ENCODE measurements at places on chromosomes 5 and 9.

DNA sequence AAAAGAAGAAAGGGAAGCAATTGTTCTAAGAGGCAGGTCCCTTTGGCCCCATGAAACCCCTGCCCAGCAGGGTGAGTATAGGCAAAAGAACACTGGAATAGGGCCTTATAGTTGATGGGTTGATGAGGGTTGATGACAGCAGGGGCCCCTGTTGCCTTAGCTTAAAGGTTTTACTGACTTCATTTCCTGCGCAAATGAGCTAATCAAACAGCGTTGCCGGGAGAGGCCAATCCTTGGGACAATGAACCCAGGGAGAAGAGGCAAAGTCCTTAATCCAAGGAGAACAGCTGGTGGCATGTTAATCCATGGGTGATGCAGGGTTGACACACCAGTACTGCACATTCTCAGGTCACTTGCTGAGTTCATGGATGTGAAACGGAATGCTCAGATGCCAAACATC, 22.0 kb upstream of the EPB41L4B start:
- no peak for DNase-seq

GRCh38 chr5:144102361-144102760, 68.1 kb downstream of the YIPF5 start:
- DNase-seq, result no peak

GRCh38 chr5:111762895-111763294, 5.9 kb upstream of the NREP start:
- DNase-seq, result no peak

DNA sequence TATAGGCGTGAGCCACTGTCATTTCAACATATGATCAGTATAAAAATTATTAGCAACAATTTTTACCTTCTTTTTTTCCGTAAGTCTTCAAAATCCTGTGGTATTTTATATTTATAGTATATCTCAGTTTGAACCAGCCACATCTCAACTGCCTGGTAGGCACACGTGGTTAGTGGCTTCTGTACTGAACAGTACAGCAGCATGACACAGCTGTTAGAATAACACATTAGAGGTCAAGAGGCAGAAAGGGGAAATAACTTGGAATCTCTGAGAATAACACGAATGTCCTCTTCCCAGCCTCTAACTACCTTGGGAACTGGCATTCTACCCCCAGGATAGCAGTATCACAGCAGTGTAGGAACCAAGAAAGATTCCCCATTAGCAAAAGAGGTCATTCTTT, 108.5 kb upstream of the IQGAP2 start:
- DNase-seq, result no peak

DNA sequence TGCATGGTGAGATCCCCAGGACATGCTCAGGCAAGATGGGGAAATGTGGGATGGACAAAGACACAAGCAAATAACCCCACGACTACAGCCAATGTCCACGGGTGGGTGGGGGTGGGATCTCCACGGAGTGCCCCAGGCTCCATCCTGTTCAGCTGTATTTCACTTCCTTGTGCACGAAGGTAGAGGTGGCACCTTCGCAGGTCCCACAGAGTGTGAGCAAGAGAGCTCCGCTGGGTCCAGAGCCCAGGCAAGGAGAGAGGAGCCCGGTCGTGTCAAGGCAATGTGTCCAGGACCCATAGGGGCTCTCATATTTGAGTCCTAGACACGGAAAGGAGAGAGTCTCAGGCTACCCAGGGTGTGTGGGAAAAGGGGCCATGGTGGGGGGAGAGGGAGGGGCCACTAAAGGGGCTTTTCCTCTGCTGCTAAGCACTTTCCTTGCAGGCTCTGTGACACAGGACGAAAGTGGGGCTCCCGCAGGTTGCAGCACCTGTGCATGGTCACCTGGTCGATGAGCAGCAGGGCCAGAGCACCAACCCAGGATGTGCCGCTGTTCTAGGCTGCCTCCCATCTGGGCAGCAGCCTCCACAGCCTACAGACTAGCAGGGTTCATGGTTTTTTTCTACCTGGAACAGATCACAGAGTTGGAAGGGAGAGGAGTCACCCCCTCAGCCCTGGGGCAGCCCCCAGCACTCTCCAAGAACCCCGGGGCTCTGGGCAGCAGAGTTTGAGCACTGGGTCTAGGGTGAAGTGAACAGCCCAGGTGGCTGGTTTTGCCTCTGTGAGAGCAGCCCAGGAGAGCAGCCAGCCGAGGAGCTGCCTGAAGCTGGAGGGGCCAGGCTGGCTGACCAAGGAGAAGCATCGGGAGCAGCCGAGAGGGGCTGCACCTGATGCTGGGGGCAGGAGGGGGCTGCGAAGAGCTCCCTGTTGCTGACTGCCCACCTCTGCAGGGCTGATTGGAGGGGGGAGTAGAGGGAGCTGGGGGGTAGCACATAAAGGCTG, 100.7 kb upstream of the MVB12B start:
- no peak for DNase-seq

DNA sequence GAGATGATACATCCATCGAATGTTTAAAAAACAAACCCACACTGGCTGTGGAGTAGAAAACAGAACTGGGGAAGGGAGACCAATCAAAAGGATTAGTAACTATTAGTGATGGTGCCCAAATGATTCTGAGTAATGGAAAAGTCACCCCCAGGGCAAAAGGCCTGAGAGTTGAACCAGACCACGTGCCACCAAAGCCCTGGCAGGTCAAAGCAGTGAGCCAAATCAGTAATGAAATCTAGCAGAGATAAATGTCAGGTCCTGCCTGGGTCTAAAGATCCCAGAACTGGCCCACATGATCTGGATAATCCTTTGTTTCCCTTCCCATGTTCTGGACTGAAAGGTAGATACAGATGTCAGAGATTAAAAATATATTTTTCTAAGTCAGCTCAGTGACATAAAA, 9.4 kb downstream of the OTULINL start:
- no peak for DNase-seq

DNA sequence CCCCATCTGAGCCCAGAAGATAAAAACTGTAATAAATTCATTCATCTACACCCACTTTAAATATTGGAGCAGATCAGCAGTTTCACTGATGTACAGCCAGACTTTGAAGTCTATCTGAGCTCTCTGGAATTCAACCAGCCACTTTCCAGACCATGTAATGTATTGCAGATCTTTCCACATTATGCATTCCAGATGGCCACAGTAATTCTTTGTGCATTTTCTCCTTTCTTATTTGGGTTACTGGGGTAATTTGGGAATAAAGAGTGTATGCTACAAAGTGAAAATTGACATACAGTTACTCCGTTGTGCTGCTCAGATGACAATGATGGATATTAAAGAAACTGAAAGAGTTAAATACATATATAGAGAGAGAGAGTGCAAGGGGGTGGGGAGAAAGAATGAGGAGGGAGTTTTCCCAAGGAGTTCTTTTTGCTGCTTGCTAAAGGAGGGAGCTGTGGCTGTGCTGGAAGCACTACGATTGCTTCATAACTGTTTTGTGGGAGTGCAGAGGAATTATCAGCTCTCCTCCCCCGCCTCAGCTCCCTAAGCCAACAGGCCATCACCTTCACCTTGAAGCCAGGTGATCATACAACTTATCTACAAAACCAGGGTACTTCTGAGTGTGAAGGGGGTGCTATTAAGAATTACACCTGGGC, 152.8 kb downstream of the GAS1 start:
- no peak for DNase-seq

- DNase-seq, result no peak
Measured at GRCh38 chr9:70406434-70406862, 8.0 kb downstream of the KLF9 start.

- no peak for DNase-seq
Measured at GRCh38 chr9:135296735-135297455, 182.7 kb upstream of the PPP1R26 start.

DNA sequence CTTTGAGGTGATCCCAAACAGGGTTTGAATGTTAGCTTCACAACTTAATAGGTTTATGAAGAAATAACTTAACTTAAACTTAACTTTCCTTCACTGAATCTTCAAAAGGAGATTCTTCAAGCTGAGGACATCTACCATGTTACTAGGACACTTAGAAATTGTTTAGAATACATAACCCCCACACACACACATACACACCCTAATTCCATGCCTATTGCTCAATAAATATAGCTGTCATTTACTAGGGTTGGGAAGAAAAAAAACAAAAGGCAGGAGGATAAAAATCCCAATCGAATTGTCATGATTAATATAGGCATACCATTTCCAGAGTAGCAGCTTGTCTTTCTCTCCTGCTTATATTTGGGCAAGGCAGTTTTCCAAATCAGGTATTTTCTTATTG, 68.3 kb downstream of the ALDH1A1 start:
- no peak for DNase-seq

- no peak for DNase-seq
Measured at GRCh38 chr5:57663466-57663865, 180.9 kb upstream of the ACTBL2 start.

DNA sequence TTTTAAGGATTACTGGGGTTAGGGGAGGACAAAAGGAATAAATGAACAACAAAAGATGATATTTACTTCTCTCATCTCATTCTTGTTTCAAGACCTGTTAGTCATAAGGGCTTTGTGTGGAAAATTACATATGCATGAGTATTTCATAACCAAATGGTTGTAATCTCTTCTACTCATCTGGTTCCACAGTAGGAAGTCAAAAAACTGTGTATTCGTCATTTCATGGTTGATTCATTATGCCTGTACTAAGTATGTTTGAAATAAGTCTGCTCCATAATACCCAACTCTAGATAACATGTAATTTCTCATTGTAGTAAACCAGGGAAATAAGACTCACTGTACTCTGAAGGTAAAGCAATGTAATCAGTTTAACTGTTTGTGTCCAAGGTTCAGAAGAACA, 212.9 kb downstream of the ARRDC3 start:
- no peak for DNase-seq

DNA sequence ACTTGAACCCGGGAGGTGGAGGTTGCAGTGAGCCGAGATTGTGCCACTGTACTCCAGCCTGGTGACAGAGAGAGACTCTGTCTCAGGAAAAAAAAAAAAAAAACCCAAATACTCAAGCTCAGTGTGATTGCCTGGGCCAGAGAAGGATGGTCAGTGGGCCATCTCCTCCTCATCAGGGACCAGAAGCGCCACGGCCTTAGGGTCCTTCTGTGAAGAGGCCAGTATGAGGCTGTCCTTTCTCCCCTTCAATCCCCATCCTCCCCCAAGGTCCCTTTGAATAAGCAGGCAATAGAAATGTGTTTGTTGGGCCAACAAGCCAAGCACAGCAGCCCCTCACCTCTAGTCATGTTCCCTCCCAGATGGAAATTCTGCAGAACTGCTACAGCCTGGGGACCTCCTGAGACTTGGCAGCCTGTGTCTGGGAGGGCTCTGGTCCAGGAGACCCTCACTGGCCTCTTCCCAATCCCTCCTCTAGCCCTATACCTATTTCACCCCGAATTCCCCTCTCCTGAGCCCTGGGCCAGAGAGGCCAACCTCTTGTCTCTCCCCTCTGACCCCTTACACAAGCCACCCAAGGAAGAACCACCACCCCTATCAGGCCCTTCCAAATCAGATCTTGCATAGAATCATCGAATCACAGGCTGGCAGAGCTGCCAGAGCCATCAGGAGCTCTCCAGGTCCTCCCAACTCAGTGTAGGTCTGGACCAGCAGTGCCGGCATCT, 1.0 kb downstream of the CSF1R start:
- no peak for DNase-seq

DNA sequence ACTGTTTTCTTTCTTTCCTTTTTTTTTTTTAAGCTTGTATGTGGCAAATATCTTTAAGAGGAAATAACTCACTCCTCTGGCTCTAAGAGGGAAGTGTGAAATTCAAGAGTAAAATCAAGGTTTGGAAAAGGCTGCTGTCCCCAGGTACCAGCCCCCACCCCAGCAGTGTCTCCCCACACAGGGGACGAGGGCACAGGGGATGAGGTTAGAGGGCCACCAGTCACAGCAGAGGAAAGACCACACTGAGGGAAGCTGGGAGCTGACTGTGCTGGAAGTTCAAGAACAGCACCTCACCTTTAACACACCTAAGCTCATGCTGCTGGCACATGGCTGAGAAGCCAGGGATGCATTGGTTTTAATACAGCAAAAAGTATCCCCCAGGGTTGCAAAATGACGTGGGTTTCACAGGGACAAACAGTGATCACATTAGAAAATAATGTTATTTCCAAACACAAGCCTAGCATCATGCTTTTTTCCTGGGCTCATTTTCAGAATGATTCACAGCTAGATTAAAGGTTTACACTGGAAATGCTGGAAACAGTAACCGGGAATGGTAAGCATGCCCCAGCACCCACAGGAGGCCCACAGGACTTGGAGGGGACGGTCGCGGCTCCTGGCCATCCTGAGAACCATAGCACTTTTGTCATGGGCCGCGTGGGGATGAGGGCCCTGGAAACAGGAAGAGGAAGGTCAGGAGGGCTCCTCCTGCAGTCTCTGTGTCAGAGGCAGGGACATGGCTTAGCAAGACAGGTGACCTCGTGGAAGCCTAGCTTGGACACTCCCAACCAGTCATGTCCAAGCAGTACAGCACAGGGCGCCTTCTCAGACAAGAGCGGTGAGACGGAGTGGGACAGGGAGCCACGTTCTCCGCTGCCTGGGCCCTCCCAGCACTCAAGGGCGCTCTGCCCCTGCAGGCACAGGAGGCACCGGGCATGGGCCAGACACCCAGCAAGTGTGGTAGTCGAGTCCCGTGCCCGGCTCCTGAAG, 6.9 kb downstream of the LPCAT1 start:
- no peak for DNase-seq

GRCh38 chr5:128487041-128487440, 51.0 kb downstream of the FBN2 start:
- no peak for DNase-seq

DNA sequence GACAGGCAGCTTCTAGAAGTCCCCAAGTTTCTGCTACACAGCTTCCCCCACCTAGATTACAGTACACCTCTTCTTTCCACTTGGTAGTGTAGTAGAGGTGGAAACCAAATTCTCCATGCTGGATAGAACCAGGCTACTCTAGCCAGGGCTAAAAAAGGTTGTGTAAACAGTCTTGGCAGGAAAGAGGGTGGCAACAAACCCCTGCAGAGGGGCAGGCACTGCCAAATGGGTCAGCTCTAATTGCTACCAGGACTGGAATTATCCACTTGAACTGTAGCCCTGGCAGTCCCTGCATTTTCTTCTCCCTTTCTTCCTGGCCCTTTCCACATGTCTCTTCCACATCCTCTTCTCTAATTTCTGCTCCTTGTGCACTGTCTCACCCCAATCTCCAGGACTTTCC, 24.8 kb downstream of the RANBP3L start:
- DNase-seq, result no peak

GRCh38 chr9:89177012-89177943, 1.3 kb downstream of the SHC3 start:
- no peak for DNase-seq

DNA sequence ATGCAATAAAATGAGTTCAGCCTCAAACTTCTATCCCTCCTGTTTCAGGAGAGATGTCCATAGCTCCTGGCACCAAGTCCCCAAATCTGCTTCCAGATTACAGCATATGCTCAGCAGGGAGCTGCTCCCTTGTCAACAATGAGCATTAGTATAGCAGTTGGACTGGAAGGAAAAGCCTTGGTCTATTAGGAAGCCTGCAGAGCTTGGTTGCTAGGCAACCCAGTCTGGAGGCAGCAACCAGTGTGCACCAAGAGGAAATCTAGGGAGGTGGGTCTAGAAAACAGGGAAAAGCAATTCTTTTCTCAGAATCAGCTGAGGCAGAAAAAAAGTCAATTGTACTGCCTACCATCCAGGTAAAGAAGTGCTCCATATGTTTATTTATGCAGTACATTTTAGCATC, 229.5 kb upstream of the NMUR2 start:
- no peak for DNase-seq

- no peak for DNase-seq
Measured at GRCh38 chr5:151139646-151140045, 17.9 kb downstream of the ANXA6 start.

- DNase-seq, result no peak
Measured at GRCh38 chr5:92979716-92980115, 601.3 kb downstream of the NR2F1-AS1 start.

Measured in activated CD8-positive, alpha-beta memory T cell treated with anti-CD3 and anti-CD28 coated beads for 1 hour (primary cell).